Left forelimb (tissue), 1 donor: ENCODE measurements at places on chromosomes 2 and 18.

- no peak for DNase-seq
These were observed 769.9 kb downstream of the TSN start for GRCh38 chr2:122525336-122525735.

DNA sequence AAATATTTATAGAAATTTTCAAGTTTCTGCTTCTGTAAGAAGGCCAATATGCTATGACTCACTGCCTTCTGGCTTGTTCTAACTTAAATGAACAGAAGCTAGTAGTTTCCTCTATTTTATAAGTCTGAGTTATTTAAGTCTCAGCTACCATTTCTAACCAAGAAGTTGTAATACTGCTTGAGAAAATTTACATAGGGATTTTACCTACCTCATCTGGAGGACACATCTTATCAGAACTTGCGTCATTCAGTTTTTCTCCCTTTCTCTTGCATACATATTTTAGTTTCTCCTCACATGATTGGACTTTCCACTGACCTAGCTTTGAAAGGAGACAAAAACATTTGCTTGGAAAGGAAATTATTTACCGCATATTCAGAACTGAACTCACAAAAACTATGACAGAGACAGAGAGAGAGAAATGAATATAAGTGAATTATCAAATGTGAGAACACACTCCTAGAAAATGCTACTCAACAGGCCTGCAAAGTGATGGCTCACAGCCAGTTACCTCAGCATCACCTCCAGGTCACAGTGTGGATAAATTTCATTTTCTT lies 81.1 kb upstream of the CD302 start:
- no peak for DNase-seq

GRCh38 chr2:128980475-128980874 lies 661.8 kb upstream of the HS6ST1 start:
- DNase-seq: no peak

- DNase-seq: no peak
These were observed 85.5 kb downstream of the MALT1 start for GRCh38 chr18:58756596-58757240.

DNA sequence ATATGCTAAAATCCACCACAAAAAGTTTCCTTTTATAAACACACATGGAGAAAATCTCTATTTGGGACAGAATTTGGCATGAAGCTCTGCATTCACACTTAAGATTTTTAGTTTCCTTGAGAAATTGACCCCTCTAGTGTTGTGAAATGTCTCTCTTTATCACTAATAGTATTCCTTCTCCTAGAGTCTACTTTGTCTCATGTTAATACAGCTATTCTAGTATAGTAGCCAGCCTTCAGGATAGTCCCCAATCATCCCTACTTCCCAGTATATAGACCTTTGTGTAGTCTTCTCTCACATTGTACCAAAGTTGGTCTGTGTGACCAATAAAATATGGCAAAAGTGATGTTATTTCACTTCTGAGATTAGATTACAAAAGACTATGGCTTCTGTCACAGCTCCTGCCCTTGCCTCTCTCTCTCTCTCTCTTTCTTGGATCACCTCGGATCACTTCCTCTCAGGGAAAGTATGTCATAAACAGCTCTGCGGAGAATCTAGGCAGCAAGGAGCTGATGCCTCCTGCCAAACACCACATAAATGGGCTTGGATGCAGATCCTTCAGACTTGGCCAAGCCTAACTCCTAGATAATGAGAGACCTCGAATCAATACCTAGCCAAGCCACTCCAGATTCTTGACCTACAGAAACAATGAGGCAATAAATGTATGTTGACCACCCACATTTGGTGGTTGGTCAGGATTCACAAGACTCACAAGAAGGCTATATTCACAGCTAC lies 59.7 kb upstream of the NABP1 start:
- DNase-seq: no peak

GRCh38 chr2:207055257-207055656 lies 110.5 kb downstream of the KLF7 start:
- no peak for DNase-seq

- DNase-seq: no peak
These were observed 255.5 kb downstream of the RIT2 start for GRCh38 chr18:42860011-42860410.

- no peak for DNase-seq
These were observed 1.3 kb upstream of the ACOXL start for GRCh38 chr2:110731064-110731463.
